Aorta (tissue), 5 donors: ENCODE measurements at places on chromosomes 7 and 10.

DNA sequence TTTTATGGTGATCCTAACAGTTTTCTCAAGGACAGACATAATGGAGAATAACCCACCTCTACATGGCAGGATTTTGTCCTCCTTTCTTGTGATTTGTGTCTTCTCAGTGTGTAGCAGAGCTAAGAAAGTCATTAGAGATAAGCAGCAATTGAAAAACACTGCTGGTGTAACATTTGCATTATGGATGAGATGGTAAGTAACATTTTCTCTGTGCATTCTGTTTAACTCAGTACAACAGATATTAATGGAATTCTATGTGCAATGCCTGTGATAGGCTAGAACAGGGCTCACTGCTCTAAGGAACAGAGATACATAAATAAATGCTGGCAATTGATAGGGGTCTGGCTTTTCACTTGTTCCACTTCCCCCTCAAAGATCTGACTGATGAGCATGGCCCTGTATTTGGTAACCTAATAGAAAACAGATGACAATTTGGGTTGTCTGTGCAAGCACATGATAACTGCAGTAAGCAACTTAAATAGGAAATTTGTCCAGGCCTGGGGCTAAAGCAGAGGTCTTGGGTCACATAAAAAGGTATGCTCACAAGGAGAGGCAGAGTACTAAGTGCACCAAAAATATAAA lies 560.3 kb upstream of the POM121L12 start:
- no peak for DNase-seq

- DNase-seq: no peak
Observed at GRCh38 chr10:114432566-114433093, 28.3 kb upstream of the AFAP1L2 start.

- DNase-seq: no peak
Observed at GRCh38 chr10:76347832-76348231, 916.4 kb downstream of the LRMDA start.

DNA sequence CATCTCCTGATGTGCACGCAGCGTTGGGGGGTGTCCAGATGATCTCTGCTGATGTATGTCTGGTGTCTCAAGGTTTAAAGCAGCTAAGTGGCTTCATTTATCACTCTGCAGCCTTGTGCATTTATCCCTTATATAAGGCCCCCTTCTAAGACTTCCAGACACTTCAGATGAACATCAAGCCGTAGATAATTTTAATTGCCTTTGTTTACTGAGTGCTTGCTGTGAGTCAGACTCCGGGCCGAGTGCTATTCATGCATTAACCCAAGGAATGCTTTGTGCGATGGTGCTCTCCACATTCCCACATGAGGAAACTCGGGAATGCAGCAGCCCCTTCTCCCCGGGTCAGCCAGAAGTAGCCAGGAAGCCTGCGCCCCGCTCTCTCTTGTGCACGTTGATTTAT lies 328.6 kb upstream of the COBL start:
- no peak for DNase-seq

- no peak for DNase-seq
Observed at GRCh38 chr7:99926321-99926720, 3.1 kb downstream of the GJC3 start.

GRCh38 chr7:70693321-70693685 lies 438.6 kb upstream of the GALNT17 start:
- peak; percentile 80 for DNase-seq

DNA sequence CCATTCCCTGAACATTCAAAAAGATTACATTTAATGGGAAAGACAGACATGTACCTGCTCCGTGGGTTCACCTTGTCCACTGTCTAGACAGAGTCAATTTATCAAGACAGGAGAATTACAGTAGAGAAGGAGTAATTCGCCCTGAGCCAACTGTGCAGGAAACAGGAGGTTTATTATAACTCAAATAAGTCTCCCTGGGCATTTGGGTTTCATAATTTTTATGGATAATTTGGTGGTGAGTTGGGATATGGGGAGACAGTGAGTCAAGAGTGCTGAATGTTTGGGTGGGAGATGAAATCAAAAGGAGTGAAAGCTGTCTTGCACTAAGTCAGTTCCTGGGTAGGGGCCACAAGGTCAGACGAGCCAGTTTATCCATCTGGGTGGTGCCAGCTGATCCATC lies 165.9 kb upstream of the NAMPT start:
- no peak for DNase-seq

GRCh38 chr7:103593691-103594090 lies 147.7 kb upstream of the SLC26A5 start:
- DNase-seq: no peak

DNA sequence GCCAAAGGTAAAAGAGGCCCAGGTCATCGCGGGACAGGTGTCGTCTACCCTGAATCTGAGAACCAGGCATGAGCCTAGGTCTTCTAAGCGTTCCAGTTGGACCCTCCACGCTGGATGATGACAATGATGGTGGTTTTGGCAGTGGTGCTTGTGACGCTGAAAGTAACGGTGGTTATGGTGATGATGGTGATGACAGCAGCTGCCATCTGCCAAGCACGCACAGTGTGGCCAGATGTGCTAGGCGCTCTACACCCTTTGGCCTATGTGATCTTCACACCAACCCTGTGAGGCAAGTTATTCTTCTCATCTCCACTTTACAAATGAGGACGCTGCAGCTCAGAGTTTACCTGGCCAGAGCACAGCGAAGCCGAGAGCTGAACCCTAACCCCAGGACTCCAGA lies 93.9 kb downstream of the FAM53B start:
- no peak for DNase-seq

DNA sequence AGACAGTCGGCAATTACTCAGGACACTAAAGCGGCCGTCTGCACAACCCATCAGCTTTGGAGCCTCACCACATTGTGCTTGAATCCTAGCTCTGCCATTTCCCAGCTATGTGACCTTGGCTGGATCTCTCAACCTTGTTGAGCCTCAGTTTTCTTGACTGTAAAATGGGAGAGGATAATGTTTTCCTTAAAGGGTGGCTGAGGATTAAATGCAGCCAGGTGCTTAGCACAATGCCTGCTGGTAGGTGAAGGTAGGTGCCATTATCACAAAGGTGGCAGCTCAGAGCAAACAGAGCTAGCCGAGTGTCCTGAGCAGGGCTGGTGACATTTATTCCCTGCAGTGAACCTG lies 508.5 kb upstream of the ZMIZ1 start:
- DNase-seq: no peak

DNA sequence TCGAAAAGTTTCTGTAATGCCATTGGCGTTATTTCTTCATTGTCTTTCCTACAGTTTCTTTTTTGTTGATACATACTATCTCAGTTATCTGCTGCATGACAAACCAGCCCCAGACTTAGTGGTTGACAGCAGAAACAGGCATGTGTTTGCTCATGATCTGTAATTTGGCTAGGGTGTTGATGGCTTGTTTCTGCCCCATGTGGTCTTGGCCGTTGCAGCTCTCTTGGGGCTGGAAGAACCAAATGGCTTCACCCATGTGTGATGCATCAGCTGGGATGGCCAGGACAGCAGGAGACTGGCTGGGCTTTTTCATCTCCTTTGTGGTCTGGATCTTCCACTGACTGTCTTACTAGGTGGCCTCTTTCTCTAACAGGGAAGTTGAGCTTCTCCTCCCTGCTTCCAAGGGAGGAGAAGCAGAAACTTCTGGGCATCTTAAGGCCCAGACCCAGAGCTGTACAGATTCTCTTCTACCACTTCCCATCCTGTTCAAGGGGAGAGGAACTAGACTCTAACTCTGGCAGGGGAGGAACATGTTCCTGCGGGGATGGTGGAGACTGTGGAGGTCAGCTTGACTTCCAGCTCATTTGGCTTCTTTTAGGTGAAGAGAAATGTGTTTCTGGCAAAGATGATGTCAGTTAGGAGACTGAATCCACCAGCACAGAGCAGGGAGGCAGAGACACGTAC lies 89.3 kb downstream of the FANK1 start:
- DNase-seq: no peak
